ENCODE measurements at places on chromosomes 6 and 20. TPM values are rescaled to one million over a fixed set of nuclear protein-coding genes. Genes with fewer than 3 reads are reported as not detected.

DNA sequence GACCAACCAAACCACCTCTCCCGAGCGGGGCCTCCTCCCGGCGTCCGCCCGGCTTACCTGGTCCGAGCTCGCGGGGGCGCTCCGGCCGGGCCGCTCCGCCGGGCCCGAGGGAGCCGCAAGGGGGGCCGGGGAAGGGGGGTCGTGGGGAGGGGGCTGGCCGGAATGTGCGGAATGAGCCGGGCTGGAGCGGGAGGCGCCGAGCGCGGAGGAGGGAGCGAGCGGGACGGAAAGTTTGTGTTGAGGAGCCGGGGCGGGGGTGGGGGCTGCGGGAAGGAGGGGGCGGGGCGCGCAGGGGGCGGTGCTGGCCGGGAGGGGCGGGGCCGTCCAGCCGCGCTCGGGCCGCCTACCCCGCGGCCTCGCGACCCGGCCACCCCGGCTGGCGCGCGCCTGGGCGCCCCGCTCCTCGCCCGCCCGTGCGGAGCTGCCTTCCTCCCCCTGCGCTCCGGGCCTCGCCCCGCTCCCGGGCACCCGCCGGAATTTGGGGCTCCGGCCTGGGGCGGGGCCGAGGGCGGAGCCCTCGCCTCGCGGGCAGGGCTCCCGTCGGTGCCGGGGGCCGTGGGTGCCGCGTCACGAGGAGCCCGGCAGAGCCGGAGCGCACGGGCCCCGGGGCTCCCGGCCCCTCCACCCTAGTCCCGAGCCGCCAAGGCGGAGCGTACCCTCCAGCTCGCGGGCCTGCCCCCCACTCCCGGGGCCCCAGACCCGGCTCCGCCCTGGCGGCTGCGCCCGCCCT, at the start of gene TEAD3:
TEAD3 (minus strand) TSS at position 239 of the 730 bp plus-strand sequence.
- no peak for DNase-seq

DNA sequence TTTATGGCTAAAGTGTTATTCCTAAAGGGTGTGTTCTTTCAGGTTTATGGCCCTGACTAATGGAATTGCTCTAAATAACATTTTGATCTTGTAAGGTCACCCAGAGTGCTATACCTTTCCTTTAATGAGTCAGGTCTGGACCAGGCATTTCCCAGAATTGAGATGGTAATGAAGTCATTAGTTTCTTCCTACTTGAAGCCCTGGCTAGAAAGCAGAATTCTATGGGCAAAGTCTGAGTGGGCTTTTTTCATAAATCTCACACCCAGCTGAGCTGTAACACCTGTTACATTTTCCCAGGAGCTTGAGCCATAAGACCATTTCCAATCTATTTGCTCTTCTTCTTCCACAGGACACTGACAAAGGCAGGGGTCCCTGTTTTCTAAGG, 122.0 kb upstream of the ID4 start:
- DNase-seq: no peak

DNA sequence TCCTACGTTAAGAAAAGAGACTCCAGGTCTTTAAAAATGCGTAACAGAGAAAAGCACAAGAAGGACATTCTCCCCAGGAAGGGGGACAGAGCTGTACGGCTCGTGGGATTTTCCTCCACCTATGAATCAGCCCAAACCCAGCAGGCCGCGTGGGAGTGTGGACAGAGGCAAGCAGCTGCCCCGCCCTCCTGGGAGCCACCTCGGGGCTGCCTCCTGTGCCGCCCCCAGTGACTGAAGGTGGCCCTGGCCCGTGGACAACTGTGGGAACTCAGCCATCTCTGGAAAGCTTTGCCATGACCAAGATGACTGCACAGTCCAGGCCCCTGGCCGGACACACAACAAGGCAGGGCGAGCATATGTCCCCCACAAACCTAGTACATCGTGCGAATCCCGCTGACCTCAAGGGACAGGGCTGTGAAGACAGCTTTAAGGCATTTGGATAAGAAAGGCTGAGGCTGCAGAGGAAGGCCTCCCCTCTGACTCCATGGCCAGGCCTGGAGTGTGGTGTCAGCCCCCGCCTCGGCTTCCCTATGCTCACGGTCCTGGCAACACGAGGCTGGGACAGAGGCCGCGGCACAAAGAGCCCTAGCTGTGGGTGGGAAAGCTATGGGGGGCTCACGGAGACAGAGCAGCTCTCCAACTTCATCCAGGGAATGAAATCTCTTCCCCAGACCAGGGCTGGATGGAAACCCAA, 26.9 kb downstream of the PXDC1 start:
- DNase-seq: no peak

- no peak for DNase-seq
These were observed 62.4 kb downstream of the TENT5A start for GRCh38 chr6:81690073-81690472.

- DNase-seq: no peak
These were observed 329.6 kb downstream of the HAO1 start for GRCh38 chr20:7610681-7611080.

The MEP1A gene
- total RNA-seq: not detected

The CFAP61 gene
- 3.1 TPM for total RNA-seq

The XKR7 gene
- total RNA-seq: 12.6 TPM

The MUCL3 gene
- total RNA-seq: not detected

The MOG gene
- total RNA-seq: not detected

All from occipital lobe (tissue), 3 donors.